ENCODE measurements at places on chromosomes 1 and 21.

DNA sequence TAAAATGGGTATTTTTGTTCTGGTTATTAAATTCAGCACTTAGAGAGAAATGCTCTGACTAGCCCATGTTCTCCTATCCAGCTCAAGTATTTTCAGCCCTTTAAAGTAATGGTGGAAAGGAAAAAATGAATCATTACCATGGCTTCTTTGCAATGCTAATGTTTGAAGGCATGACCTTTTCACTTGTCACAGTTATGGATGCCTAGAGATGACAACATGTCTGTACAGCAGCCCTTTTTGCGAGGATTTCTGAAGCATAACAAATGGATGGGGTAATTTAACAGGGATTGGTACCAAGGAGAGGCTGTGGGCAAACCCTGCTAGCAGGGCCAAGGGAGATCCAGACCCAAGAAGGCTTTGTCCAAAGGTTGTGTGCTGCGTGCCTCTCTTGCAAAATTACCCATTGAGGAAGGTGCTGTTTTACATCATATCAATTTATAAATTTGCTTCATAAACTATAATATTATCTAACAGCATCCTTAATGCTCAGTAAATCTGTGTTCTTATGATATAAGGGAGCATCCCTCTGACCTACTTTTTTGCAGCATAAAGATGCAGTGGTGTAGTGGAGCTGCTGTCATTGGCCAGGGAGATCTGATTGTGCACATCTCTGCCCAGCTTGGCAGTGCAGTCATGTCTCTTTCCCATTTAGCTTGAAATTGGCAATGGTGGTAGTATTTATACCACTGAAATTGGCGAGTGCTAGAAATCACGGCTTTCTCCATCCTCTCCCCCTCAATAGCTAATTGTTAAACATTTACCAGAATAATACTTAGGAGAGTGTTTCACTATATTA lies 327.1 kb downstream of the PCP4 start:
- DNase-seq: no peak

DNA sequence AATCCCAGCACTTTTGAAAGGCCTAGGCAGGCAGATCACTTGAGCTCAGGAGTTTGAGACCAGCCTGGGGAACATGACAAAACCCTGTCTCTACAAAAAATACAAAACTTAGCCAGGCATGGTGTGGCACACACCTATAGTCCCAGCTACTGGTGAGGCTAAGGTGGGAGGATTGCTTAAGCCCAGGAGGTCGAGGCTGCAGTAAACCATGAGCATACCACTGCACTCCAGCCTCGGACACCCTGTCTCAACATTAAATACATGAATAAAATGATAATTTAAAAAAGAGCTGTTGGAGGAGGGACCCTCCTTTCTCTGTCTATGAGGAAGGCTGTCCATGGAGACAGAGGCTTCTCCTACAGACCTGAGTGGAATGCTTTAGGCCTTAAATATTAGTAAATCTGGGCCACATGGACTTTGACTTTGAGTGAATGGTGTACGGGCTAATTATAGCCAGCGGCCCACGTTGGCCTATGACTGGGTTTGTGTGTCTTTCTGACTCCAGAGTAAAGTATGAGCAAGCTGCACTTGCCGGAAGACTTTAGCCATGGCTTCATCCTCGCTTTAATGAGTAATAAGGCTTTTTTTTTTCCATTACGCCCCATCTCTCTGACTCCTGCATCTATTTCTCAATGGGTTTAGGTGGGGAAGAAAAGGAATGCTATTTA lies 21.3 kb downstream of the RAB3B start:
- no peak for DNase-seq

DNA sequence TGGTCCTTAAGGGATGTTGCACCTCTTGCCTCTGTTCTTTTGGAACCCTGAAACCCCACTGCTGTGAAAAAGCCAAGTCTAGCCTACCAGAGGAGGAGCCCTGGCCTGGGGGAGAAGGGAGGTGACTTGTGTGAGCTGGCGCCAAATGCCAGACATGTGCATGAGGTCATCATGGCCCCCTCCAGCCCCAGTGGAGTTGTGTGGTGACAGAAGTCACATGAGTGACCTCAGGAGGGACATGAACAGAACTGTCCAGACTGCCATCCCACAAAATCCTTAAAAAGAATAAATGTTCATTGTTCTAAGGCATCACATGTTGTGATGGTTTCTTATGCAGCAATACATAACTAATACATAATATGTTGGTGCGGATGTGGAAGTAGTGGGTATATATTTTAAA lies 10.8 kb downstream of the HHAT start:
- no peak for DNase-seq

GRCh38 chr1:209787551-209787950 lies 3.2 kb upstream of the C1orf74 start:
- DNase-seq: no peak

DNA sequence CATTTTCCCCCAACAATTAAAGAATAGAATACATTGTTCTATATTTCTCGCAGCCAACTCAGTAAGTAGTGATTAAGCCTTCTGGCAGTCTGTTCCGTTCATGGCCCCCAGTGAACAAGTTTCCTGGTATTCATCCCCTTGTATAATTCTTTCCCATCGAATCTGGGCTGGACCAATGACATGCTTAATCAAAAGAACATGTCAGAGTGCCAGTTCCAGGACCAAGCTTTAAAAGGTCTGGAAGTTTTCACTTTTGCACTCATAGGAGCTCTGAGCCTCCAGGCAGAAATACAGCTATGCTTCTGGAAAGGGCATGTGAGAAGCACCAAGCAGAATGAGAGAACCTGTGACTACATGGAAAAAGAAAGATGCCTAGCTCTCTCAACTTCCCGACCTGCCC lies 22.5 kb upstream of the DPYD start:
- DNase-seq: no peak

DNA sequence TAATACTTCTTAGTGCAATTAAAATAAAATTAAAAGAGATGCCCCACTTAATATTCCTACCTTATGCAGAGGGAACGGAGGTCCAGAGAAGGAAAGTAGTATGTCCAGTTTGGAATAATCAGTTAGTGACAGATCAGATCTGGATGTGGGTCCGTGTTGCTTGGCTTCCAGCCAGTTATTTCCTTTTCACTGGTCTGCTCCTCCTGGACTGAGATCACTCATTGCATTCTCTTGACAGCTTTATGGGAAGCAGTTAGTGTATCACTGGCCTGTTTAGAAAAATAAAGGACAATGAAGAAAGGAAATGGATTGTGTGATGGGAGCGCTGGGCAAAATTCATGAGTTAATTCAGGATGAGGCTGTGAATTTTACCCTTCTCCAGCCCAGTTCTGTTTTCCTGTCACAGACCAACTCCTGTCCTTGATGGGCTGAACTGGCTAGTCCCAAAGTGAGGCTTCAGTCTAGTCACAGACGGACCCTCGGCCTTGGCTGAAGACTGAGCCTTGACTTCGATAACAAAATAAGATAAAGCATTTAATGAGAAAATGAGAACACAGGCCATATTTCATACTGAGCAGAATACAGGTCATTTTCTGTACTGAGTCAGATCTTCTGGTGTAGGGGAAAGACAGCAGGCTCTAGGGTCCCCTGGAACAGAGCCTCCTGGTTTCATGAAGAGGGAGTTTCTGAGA lies 85.2 kb upstream of the TRABD2B start:
- DNase-seq: no peak

- no peak for DNase-seq
Measured at GRCh38 chr21:17231124-17231523, 281.7 kb upstream of the CXADR start.

DNA sequence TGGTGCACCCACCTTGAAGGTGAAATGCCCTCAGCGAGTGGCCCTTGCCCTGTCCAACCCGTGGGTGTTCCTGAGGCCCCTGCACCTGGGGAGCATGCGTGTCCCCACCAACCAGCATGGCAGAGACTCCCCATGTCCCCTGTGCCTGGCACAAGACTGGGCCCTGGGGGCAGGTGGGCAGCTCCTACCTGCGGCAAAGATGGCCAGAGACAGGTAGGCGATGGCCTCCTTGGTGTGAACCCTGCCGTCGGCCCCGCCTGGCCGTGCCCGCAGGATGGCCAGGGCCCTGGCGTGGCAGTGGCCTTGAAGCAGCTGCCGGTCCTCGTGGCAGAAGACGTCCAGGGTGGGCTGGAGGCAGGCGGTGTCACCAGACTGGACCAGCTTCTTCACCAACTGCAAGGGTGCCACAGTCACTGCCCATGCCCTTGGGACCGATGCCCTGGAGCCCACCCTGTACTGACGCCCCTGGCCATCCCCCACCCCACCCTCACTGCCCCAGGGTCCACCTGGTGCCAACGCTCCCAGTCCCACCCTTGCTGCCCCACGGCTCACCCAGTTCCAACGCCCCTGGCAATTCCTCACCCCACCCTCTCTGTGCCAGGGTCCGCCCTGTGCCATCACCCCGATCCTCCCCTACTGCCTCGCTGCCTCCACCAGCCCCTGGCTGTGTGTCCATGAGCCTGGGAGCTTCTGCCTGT lies 15.7 kb downstream of the TTC34 start:
- no peak for DNase-seq

DNA sequence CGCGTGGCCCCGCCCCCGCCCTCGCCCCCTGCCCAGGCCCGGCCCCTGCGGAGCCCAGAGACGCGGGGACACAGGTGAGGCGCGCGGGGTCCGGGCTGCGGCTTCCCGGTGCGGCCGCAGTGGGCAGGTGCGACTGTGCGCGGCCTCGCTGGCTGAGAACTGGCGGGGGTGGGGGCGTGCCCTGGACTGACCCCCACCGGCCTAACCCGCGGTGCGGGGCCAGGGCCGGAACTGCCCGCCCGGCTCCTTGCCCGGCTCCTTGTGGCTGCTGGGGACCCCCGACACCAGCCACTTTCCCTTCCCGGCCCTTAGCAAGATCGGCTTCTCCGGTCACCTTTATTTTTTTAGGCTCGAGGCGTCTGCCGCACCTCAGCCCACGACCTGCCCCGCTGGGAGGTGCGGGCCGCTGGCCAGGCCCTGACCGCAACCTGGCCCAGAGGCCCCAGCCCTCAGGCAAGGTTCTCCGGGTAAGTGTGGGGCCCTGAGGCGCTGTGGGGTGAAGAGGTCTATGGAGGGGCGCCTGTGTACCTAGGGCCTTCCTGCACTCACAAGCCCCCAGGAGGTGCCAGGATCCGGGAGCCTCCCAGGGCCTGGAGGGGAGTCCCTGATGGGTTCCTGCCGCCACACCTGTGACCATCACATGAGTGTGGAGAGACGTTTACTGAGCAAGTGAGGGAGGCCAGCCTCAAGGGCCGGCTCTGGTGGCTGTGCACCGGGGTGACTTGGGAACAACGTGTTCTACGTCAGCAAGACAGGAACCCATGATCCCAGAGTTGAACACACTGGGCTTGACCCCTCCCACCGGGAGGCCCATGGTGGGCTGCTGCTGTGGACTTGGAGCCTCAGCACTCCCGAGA lies at the start of gene SMIM1:
SMIM1 (plus strand) TSS at position 35 of the 857 bp plus-strand sequence. CDS start 2,625 bp downstream, outside the sequence.
- peak; percentile 23 for DNase-seq

DNA sequence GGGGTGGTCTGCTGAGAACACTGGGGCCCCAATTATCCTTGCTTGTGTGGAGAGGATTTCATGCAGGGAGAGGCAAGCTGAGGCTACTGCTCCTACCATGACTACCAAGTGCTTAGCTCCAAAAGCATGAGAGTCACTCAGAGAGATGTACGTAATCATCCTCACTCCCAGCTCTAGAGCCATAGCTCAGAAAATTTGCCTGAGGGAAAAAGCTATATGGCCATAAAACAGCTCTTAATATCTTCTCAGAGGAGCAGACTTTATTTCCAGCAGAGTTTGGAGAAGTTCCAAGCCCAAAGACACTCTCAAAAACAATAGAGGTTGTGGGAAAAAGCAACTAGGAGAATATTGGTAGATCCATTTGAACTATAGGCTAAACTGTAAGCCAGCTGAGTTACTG lies 106.4 kb upstream of the PBX1 start:
- no peak for DNase-seq

DNA sequence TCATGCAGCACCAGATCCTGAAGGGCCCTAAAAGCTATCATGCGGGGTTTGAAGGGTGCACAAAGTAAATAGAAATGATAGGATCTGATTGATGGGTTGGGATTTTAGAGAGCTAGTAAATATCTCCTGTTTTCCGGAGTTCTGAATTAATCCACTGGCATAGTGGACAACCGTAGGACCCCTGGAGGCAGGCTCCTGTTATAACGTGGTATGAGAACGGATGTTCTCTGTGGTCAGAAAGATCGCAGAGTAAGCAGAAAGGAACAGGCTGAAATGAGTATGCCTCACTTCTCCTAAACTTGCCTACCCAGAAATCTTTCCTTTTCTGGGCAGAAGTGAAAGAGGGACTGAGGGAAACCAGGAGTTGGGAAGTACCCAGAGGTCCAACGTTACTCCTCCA lies 470.8 kb downstream of the AJAP1 start:
- DNase-seq: no peak

DNA sequence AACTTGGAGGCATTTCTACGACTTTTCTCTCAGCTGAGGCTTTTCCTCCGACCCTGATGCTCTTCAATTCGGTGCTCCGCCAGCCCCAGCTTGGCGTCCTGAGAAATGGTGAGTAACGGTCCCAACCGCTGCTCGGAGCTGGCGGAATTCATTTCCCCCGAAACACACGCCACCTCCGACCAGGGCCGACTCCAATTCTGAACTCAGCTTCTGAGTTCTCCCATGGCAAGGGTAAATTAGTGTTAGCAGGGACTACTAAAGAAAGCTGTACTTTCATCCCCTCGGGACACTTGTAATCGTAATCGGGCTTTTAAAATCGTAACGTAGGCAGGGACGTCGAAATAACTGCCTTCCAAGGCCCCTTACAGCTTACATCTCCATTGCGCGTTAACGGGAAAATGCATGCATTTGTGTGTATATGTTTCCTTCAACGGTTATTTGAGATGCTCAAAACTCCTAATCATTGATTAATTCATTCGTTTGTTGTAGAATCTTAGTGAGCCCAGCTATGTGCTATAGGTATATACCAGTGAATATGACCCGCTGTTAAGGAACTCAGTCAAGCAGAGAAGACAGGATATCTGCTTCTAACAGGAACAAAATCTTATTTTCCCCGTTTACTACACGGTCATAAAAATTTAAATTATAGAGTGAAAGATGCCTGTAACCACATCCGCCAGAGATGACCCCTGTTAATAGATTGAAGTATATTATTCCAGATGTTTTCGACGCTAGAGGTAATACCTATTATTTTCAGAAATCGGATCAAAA lies 472 bp downstream of the DTL start:
- DNase-seq: no peak

DNA sequence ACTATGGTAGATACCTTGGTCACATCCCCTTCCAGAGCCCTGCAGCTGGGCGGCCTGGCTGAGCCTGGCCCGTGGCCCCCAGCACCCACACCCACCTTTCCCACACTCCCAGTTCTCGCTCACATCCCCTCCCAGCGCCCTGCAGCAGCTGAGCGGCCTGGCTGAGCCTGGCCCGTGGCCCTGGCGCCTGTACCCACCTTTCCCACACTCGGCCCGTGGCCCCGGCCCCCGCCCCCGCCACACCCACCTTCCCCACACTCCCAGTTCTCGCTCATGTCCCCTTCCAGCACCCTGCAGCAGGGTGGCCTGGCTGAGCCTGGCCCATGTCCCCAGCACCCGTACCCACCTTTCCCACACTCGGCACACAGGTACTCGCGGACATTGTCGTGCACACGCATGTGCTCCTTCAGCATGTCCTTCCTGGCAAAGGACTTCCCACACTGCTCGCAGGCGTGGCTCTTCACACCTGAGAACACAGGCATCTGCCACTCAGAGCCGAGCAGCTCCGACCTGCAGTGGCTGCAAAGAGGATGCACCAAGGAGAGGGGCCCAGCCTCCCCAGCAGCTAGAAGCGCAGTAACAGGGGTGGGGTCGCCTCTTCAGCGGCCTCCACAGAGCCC lies 52.5 kb upstream of the RIPK4 start:
- no peak for DNase-seq

All from effector memory CD8-positive, alpha-beta T cell (primary cell).